ENCODE measurements at places on chromosomes 1 and 21.

- DNase-seq = no peak
These were observed 356.6 kb upstream of the LYPLAL1 start for GRCh38 chr1:218817071-218817470.

- DNase-seq = no peak
These were observed 44.1 kb downstream of the SIM2 start for GRCh38 chr21:36743008-36743407.

GRCh38 chr1:96596226-96596922 lies 125.2 kb upstream of the PTBP2 start:
- no peak for DNase-seq

- peak; percentile 69 for DNase-seq
These were observed 3.0 kb downstream of the AURKAIP1 start for GRCh38 chr1:1371746-1372711.

- DNase-seq = no peak
These were observed 29.9 kb upstream of the SNX27 start for GRCh38 chr1:151581921-151582320.

DNA sequence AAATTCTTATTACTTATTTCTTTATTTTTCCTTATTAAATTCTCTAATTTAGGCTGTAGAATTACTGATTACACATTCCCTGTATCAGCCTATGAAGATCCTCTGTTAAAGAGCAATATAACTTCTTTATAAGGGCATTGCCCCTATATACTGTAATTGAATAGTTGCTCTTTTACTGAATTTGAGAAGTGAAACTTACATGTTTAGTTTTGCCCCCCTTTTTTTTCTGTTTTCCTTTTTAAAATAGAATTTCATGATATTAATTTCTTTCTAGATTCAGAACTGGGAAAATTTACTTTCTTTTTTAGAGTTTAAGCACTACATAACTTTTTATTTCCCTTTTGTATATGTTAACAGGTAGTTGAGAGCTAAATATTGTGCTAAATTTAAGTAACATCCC lies 29.5 kb upstream of the PGM1 start:
- no peak for DNase-seq

DNA sequence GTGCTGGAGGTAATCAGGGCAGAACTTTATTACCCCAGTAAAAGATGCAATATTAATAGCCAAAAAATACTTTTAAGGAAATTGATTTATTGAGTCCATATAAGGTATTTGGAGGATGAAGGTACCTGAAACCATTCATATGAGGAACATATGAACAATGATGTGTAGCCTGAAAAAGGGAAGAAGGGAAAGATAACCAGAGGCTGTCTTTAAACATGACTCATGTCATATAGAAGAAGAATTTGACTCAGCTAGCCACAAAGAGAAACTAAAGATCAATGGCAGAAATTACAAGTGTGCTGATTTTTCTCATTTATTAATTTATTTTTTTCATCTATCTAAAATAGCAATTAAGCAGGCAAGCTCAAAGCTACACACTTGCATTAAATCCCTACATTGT lies 136.2 kb upstream of the DUSP10 start:
- DNase-seq = no peak

DNA sequence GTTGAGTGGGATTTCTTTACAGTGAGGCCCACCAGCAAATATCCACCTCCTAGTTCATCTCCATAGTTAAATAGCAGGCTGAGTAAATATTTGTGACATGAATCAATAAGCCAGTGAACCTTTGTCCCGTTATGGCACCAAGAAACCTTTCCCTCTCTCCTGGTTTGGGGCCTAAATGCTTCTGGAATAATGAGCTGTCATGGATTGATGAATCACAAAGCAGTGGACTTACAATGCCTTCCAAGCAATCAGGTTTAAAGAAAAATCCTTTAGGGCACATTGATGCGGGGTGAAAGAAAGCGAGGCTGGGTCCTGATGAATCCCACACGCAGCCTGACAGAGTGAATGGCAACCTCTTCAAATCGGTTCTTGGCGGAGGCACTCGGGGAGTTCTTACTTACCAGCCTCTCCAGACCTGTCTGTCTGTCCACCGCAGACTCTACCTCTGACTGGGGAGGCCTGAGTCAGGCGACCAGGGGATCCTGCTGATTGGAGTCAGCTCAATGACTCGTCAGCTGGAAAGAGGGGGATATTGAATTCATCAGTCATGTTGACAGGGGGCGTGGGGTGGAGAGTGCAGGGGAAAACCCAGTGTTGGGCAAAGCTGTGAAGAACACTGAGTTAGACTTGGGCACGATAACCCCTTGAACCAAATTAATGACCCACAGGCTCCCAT lies 247.3 kb downstream of the PLPP3 start:
- DNase-seq = no peak

GRCh38 chr1:147505568-147505967 lies 35.7 kb upstream of the BCL9 start:
- DNase-seq = no peak

- no peak for DNase-seq
These were observed 108.8 kb downstream of the ITSN1 start for GRCh38 chr21:33751120-33751519.

- no peak for DNase-seq
These were observed 105.5 kb downstream of the KIF26B start for GRCh38 chr1:245260110-245260882.

DNA sequence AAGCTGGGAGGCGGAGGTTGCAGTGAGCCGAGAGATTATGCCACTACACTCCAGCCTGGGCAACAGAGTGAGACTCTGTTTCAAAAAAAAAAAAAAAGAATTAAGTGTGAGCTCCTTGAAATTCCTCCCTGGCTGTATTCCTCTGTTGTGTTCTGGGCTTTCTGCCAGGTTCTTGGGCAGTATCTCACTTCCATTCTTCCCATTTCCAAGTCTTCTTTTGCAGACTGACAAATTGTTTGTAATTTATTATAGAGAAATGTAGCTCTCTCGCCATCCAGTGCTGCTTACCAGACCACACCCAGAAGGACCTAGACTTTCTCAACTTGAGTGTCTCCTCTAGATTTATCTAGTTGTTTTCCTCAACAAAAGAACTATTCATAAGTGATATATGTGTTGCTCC lies 105.0 kb upstream of the ADGRL2 start:
- DNase-seq = no peak

DNA sequence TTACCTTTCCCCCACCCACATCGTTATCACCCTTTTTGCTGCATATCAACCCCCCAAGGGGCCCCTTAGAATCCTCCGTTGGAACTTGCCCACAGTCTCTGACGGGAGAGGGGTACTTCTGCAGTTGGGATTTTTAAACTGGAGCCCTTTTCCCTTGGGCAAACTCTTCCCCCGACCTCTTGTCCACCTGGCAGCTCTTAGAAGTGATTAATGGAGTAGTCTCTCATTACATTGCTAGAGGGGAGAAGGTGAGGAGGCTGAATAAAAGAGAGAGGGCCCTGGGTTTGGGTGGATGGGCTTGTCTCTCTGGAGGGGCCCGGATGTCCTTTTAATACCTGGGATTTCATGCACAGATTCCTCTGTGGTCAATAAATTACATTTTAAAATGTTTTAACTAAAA lies 27.2 kb upstream of the TSPAN2 start:
- no peak for DNase-seq

DNA sequence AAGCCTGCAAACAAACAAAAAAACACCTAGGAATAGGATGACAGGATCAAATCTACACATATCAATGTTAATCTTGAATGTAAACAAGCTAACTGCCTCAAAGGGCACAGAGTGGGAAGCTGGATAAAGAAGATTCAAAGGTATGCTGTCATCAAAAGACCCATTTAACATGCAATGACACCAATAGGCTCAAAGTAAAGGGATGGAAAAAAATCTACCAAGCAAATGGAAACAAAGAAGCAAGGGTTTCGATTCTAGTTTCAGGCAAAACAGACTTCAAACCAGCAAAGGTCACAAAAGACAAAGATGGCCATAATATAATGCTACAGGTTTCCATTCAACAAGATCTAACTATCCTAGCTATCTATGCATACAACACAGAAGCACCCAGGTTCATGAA lies 16.2 kb upstream of the OR2T10 start:
- no peak for DNase-seq

GRCh38 chr1:86942042-86942441 lies 27.6 kb downstream of the HS2ST1 start:
- DNase-seq = no peak

GRCh38 chr1:243455760-243456651 lies 200.2 kb downstream of the SDCCAG8 start:
- DNase-seq = no peak

DNA sequence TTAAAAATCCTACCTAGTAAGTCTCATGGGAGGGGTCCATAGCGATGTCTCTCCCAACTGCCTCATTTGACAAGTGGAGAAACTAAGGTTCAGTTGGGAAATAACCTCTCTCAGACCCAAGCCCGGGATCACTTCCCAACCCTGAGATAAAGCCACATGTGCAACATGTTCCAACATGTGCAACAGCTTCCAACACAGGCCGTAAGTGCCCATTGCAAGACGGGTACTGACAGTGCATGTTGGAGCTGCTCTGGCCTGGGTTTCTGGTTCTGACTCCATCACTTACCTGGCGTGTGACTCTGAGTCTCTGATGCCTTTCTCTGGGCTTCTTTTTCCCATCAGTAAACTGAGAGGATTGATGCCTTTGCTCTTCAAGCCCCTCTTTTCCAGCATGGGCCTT lies 38.0 kb upstream of the FOXO6 start:
- no peak for DNase-seq

- DNase-seq = no peak
These were observed 38.8 kb downstream of the DNASE2B start for GRCh38 chr1:84436876-84437655.

DNA sequence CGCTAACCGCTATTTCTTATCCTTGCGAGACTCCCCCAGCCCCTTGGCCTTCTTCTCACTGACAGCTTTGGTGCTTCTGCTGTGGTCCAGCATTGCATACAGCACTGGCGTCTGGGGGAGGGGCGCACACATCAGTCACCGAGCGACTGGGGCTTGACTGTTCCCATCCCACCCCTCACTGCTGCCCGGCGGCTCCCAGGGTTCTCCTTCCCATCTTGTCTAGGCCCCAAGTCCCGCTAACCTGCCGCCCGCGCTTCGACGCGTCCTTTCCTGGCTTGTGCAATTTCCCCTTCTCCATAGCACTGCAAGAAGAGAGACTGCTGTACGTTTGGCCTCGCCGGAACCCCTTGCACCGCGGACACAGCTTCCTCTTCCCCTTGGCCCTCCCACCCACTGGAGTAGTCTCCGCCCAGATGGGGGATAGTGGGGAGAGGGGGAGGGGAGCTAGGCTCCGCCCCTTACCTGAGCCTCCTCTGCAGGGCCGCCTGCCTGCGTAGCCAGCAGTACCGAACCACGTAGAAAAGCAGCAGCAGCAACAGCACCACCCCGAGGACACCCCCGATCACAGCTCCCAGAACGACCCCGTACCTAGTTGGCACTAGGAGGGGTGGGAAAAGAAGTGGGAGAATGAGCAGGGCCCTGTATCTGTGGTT lies 3.8 kb downstream of the MPZ start:
- DNase-seq = peak; percentile 65

DNA sequence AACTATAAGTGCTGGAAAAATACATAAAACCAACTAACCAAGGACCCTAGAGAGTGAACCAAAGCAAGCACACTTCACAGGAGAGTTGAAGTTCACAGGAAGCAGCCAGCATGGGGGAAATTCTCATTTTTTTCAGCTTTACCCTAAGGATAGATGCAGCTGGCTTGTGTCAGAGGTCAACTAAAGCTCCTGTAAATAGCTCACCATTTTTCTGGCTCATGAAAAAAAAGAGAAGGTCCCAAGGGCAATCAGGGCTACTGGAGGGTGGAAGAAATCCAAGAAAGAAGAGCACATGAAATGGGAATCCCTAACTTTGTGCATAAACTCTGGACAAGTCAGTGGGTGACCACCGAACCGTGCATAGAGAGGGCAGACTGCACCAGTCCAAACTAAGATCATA lies 58.3 kb downstream of the KCNJ15 start:
- DNase-seq = no peak

- no peak for DNase-seq
These were observed 62.7 kb upstream of the LRRC8D start for GRCh38 chr1:89758156-89758555.

- no peak for DNase-seq
These were observed 20.1 kb downstream of the SH2D2A start for GRCh38 chr1:156796340-156797097.

DNA sequence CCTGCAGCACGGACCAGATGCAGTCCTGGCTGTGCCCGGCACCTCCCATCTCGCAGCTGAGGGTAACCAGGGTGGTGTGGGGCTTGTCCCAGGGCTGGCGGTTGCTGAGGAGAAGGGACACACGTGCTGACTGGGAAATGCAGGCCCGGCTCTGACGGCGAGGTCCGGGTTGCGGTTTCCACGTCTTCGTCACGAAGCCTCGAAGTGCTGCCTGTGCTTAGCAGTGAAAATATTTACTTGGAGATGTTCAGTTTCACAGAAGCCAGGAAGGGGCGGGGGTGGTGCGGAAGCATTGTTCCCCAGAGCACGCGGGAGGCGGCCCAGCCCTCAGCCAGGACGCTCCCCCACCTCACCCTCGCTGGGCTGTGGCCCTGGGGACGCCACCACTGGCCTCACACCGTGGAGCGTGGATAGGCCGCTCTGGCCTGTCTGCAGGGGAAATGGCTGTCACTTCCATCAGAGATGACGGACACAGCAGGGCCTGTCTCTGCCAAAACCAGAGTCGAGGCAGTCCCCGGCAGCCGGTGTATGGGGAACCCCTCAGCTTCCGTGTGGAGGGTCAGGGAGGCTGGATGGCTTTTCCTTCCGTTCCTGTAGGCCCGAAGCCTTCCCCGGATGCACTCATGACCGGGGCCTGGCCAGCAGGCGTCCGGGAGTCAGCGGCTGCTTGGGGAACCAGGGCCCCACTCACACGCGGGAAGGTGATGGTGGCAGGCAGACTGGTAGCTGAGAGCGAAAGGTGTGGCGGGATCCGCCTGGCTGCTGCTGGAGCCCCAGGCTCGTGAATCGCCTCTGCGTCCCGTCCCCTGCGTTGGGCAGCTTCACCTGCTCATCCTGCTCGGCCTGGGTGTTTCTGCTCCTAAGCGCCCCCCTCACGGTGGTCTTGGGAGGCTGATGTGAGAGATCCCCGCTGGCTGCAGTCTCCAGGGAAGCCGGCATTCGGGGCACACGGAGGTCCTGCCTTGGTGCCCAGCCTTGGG lies 14.7 kb upstream of the POFUT2 start:
- no peak for DNase-seq

GRCh38 chr21:37561941-37562919 lies 195.7 kb downstream of the DYRK1A start:
- no peak for DNase-seq

DNA sequence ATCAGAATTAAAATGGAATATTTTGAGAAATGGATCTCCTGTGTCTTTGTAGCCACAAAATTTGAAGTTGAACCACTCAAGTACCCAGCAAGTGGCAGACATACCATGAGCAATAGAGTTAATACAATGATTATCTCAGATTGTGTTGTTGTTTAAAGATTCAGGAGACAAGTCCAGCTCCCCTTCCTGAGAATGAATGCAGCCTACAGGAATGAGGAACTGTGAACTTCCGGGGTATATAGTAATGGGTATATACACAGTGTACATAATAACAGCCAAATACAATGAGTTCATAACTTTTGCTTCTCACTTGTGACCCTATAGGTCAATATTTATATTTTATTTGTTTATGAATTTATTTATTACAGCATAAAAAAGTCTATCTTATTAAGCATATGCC lies 445.0 kb downstream of the SETD4 start:
- no peak for DNase-seq
